ENCODE measurements at places on chromosomes 3 and 15.

DNA sequence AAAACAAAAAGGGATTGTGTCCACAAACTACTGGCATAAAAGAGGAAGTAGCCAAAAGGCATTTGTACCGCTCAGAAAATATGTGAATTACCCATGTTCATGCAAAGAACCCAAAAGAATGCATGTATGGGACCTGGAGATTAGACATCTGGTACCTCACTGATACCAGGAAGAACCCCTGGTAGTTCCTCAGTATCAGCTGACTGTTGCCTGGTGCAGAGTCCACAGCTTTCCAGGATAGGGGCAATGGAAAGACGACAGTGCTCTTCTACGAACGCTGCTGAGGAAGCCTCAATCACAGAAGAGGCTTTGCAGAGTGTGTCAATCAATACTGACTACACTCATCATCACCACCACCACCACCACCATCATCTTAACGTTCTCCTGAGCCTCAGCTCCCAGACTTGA, 63.3 kb downstream of the ATP8B4 start:
- no peak for DNase-seq

- DNase-seq = no peak
These were observed 20.6 kb upstream of the TRAK1 start for GRCh38 chr3:42070524-42070923.

DNA sequence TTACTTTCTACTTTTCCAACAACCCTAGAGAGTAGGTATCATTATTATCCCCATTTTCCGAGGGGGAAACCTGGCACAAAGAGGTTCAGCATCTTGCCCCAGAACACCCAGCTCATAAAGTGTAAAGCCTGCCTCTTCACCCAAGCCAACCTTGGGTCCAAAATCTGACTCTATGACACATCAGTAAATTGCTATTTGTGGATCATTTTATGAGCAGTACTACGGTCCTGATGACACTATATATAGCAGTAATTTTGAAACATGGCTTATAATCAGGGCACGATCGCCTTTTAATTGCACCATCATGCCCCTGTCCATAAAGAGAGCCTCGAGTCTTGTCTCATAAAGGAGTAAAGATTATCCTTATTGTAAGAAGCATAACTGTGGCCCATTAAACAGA, 9.7 kb downstream of the MAGI1 start:
- no peak for DNase-seq

DNA sequence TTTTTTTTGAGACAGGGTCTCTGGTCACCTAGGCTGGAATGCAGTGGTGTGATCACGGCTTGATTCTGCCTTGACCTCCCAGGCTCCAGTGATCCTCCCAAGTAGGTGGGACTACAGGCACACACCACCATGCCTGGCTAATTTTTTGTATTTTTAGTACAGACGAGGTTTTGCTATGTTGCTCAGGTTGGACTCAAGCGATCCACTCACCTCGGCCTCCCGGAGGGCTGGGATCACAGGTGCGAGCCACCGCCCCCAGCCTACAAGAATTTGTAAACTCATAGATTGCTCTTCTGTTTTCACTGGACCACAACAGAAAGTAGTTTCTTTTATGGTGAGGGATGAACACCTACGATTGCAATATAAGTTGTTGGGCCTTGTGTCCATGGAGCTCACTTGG, 7.4 kb downstream of the IGF1R start:
- DNase-seq = no peak

- DNase-seq = no peak
These were observed 39.5 kb downstream of the CADPS start for GRCh38 chr3:62835554-62836236.

GRCh38 chr3:33926998-33927605, 128.7 kb downstream of the PDCD6IP start:
- no peak for DNase-seq

DNA sequence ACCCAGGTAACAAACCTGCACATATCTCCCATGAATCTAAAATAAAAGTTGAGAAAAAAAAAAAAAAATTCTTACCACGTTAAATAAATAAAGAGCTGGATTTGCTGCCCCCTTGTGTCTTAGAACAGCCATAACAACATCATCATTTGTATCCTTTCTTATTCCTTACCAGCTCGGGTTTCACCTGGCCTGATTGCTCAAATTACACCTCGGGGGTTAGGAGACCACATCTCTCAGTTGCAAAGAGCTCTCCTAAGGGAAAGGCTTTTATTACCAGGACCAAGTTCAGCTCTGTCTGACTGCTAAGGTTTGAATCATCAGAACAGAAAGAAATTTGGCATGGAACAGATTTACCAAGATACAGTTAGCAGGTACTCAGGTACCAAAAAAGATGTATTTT, 25.8 kb upstream of the RPL39L start:
- DNase-seq = peak; percentile 4

DNA sequence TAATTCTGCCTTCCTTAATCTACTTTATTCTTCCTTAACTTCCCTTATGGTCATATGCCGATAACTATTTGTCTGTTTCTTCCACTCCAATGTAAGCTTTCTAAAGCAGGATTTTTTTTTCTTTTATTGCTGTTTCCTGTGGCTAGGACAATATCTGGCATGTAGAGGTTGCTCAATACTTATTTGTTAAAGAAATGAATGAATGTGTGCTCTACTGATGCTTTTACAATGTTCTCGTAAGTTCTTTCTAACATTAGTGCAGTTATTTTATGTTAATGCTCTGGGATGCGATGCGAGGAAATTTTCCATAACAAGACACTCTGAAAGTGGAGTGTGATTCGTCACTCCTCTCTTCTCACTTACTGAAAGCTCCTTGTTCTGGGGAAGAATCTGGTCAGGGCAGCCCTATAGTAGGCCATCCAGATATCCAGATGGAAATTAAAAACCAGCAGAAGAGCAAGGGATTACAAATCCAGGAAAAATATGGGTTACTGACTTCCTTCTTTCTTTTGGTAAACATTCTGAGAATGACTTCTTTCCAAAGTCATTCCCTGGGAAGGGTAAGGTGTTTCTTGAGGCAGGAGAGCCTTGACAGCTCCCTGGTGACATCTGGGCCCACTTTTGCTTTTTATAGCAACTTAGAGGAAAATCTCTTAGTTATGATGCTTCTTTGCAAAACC, 420.4 kb downstream of the PDCD6IP start:
- no peak for DNase-seq

GRCh38 chr3:7166460-7166859, 305.5 kb downstream of the GRM7 start:
- DNase-seq = no peak

GRCh38 chr15:100075229-100075628, 266.5 kb downstream of the ADAMTS17 start:
- DNase-seq = no peak

- no peak for DNase-seq
These were observed 155.7 kb downstream of the KLF13 start for GRCh38 chr15:31482122-31482922.

DNA sequence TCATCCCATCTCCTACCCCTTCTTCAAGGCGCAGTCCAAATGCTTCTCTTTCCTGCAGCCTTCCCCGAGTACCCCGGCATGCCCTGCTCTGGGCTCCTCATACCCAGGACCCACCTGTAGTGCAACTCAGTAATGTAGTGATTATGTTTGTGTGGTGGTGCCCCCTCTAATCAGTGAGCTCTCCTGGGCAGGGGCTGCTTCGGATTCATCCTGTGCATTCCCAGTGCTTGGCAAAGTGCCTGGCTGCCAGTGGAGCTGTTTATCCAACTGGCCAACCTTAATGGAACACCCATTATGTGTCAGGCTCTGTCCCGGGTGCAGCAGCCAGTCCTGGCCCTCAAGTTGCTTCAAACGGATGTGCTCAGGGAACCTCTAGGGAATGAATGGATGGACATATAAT, 174.4 kb upstream of the LINGO1 start:
- DNase-seq = no peak

DNA sequence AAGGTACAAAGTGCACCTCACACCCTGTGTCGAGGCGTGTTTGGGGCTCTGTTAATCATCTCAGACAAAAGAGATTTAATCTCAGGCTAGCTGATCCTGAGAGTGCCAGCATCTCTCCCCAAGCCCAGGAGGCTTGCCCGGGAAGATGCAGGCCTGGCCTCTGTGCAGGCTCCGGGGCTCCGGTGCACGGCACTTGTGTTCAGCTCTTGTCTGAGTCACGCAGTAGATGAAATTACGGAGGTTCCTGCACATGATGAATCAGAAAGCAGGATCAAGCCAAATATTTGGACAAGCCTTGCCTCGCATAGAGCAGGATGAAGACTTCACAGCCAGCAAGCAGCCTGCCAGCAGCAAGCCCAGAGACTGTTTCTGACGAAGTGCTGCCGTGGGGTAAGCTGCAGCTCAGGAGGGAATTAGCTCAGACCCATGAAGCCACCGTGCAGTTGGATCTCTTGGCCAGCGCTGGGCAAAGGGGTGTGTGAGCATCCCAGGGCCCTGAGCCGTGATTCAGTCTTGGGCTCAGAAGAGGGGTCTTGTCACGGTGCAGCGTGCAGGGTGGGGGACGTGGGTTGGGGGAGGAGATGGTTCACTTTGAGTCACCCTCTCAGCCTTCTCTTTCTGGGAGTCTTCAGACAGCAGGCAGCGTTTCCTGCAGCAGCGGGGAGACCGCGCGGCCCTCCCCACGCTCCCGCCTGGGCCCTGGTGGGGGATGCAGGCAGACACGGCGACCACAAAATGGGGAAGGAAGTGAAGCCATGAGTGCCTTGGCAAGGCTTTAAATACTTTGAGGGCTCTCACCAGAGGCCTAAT, 89.2 kb upstream of the MEF2A start:
- peak; percentile 66 for DNase-seq

GRCh38 chr15:82647835-82648256, 683 bp upstream of the CPEB1 start:
- no peak for DNase-seq

GRCh38 chr3:193722566-193722965, 129.6 kb downstream of the OPA1 start:
- no peak for DNase-seq

- no peak for DNase-seq
These were observed 53.0 kb downstream of the RLBP1 start for GRCh38 chr15:89168316-89168833.

DNA sequence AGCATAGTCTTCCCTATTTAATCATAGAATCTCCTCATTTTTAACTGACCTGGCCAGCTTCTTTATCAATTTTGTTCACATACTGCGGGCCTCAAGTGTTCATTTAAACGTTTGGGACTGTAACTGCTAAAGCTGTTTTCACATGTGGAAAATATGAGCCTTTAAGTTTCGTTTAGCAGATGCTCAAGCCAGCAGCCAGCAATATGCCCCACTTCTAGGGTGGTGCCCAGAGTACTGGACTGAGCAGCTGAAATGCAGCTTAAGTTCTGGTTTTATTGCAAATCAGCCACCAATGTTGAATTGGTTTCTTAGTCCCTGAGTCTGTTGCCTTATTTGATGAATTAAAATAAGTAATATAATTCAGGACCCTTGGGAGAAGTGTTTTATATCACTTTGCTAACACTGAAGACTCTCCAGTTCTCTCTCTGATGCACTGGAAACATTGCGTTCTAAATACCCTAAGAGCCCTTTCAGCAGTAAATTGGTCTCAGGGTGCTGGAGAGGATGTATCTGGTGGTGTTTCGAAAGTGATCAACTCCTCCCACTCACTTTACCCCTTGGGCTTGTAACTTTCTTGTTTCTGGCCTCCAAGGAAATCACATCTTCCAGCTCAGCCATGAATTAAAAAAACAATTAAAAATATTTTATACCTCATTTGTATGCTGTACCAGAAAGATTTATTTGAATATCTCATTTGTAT, 61.7 kb downstream of the B3GALNT1 start:
- DNase-seq = no peak

GRCh38 chr15:71117714-71118305, 2.5 kb downstream of the THSD4 start:
- DNase-seq = no peak

DNA sequence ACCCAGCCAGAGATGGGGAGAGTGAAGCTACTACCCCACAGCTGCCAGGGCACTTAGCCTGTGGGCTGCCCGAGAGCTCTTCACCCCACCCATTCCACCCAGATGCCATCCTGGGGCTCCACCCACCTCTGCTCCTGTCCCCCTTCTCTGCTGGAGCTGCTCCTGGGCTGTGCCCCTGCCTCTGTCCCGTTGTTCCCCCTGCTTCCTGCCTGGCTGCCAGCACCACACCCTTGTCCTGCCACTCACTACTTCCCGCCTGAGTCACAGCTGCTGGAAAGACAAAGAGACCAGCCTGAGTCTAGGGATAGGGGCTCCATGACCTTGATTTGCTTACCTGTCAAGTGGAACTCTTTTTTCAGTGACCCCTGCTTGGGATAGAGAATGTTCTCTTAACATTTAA, 12.4 kb downstream of the GNAI2 start:
- no peak for DNase-seq

DNA sequence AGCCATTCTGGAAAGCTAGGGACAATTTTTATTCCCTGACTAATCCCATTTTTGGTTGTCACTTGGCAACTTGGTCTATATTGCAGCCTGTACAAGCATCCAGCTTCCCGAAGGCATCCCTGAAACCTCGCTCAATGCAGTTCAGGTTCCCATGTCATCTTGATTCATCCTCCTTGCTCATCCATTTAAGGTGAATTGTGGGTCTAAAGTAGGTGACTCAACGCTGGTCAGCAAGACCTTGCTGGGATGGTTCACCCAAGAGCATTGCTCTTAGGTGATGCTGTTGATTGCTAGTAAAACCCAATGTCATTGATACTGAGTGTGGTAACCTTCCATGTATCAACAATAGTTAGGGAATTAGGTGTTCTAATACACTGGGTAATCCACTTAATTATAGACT, 13.1 kb upstream of the RAB8B start:
- no peak for DNase-seq

GRCh38 chr15:89978914-89979313, 22.2 kb upstream of the ZNF710 start:
- DNase-seq = no peak

DNA sequence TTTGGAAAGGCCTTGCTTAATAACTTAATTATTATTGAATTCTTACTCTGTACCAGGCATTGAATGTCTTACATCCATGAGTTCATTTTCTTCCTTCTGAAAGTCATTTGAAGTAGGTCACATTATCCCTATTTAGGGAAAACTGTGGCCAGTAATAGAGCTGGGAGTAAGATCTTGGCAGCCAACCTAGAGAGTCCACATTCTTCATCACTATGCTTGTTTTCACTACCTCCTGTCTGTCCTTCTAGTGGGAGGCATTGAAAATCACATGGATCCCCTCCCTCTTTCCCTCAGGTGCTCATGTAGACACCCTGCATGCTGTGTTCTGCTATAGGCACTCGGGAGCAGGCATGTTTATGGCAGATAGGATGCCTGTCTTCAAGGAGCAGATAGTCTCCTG, 154.9 kb downstream of the EBLN2 start:
- DNase-seq = no peak

DNA sequence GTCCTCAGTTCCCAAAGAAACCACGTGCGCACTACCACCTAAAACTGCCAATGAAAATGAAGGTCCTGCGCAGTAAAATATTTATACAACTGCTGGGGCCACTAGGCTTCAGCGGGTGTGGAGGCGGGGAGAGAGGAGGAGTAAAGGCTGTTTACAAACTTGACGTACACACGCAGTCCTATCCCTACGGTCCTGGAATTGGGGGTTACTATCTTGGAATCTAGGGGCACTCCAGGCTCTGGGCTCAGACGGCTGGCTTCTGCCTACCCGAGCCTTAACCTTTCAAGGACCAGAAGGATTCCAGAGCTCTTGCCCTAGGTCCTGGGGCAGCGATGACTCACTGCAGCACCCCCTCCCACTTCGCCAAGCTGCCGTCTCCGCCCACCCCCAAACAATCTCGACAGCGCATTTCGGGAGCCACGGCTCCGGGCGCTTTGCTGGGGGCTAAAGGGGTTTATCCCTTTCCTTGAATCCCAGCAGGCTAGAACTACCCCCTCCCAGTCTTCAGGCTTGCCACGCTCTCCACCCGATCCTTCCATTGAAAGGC, 3.0 kb downstream of the ADAMTS9 start:
- DNase-seq = no peak

GRCh38 chr15:94164202-94164807, 67.1 kb upstream of the MCTP2 start:
- DNase-seq = no peak

Data from glomerular endothelial cell (primary cell).